Nephron progenitor cell (in vitro differentiated cells): ENCODE measurements at places on chromosomes 6 and 20.

DNA sequence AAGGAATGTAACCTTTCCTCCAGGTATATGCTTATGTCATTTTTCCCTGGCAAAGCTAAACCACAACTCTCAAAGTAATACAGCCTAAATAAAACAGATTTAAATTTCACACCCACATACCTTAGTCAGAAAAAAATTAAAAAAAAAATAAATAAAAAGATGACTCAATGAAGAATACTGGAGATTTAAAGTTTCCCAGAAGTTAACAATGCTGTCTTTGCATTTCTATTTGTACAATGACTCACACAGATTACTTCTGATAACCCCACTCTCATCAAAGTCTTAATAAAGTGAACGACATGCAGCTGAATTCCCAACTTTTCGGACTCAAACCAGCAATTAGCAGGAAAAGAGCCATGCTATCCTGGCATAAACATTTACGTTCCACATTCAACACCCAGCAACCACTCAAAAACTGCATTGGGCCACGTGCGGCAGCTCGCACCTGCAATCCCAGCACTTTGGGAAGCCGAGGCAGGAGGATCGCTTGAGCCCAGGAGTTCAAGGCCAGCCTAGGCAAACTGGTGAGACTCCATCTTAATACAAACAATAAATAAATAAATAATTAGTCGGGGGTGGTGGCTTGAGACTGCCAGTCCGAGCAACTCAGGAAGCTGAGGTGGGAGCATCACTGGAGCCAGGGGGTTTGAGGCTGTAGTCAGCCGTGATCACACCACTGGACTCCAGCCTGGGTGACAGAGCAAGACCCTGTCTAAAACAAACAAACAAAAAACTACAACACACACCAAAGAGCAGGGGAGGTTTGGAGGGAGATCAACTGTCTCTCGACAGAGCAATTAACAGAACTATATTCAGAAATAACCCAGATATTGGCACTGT lies 130.5 kb downstream of the WDR27 start:
- DNase-seq = no peak

DNA sequence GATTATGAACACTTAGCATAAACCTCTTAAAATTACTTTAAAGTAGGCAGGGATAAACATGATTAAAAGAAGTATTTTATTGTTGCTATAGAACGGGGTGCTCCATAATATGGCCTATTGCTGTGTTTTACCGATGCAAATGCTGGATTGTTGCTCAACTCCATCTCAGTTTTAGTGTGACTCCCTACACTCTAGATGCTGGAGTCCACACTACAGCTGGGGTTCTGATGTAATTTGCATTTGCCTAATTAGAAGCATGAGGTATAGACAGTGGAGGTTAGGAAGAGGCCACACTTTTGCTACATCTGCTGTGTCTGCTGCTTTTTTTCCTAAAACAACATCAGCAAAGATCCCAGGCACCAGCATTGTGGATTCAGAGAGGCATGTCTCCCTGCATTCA lies 6.7 kb upstream of the HMGN3 start:
- no peak for DNase-seq

DNA sequence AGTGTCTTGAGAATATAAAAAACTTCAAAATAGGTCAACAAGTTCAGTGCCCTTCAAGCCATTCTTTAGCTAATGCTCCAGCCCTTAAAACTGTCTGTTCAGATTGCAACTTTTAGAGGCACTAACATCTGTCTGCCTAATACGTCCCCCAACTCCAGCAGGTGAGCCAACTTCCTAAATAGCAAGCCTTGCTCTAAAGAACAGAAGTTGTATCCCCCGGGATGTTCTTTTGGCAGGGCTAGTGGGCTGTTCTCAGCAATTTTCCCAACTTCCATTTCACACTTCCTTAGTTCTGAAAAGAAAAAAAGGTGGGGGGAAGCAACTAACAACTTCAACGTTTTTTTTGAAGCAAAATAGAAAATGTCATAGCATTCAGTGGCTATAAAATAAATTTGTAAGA lies 290.0 kb upstream of the PTCHD4 start:
- no peak for DNase-seq

DNA sequence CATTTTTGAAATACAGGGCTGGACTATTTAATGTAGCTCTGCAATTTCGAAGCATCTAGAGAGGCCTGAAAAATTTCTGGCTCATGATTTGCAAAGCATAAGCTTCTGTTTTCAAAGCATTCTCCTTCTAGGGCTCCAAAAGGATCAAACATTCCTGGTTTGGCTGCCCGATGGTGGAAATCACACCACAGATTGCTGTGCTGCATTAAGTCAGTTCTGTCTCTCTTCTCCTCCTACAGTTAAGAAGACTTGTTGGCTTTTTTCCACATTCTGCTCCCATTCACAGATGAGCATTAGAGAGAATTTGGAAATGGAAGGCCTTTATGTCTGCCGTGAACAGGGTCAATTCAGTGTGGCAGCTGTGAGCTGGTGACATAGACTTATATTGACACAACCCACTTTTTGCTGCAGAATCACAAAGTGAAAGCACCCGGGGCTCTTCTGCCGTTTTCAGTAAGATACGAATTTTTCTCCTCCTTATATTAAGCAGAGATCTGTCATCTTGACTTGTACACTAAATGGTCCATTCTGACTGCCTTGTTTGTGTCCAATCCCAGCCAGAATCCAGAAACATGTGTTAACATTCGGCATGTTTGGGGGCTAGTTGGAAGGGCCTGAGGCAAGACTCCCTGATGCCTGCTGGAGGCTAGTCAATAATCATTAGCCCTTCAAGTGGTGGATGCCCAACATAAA lies 330.8 kb upstream of the DEFB112 start:
- DNase-seq = no peak

DNA sequence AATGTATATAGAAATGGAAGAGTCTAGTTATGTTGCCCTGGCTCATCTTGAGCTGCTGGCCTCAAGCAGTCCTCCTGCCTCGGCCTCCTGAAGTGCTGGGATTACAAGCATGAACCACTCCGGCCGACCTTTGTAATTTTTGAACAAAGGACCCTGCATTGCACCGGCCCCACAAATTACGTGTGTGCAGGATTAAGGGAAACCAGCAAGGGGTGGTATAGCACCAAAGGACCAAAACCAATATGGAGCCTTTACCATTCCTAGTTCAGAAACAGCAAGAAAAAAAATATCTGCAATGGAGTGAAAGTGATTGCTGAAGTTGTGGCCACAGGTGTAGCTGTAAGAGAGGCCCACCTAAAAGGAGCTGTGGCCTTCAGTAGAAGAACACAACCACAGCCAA lies 8.2 kb upstream of the TRERF1 start:
- DNase-seq = no peak

DNA sequence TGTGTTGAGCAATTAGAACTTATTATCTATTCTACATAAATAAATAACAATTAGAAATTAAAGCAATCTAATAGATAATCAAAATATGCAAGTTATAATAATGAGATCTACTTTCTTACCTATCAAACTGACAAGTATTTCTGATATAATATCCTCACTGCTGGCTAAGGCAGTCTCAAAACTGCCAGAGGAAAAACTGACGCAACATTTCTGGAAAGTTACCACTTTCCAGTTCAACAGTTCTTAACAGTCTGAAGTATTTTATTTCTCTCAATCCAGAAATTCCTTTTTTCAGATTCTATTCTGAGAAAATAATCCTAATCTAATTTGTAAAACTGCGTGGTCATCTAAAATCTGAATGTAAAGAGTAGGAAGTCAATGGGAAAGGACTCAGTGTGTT lies 121.0 kb downstream of the TRDN start:
- no peak for DNase-seq

GRCh38 chr6:106225581-106225980 lies 100.0 kb downstream of the ATG5 start:
- no peak for DNase-seq

DNA sequence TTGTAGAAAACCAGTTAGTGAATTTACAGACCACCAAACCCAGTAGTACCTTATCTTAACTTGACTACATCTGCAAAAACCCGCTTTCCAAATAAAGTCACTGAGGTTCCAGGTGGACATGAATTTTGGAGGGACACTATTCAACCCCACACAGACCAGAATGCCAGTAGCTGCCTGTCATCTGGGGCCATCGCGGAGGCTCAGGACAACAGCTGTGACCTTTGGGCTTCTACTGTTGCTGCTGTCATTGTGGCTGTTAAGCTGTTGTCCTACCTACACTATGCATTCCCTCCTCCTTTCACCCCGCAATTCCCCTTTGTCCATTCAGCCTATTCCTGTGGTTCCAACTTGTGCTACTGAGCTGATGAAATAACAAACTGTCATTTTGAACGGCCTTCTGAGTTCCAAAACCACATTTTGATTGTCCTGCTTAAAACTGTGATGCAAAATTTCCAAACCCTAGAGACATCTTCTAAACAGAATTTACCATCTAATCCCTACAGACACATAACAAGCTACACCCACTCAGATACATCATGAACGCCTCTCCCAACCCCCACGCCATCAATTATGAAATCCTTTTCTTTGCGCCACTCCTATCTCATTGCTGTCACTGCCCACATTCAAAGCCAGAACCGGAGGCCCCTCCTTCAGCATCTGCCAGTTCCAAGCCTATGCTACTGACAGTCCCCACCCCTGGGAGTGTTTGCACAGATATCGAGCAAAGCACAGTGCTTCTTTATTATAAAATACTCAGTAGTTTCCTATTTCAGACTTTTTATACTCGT lies 125.0 kb downstream of the C6orf118 start:
- no peak for DNase-seq

- DNase-seq = no peak
Observed at GRCh38 chr6:145836170-145836569, 21.6 kb upstream of the FBXO30 start.

- no peak for DNase-seq
Observed at GRCh38 chr6:45718871-45719270, 296.8 kb downstream of the CLIC5 start.

GRCh38 chr6:11179088-11179418 lies 53.4 kb downstream of the NEDD9 start:
- no peak for DNase-seq

DNA sequence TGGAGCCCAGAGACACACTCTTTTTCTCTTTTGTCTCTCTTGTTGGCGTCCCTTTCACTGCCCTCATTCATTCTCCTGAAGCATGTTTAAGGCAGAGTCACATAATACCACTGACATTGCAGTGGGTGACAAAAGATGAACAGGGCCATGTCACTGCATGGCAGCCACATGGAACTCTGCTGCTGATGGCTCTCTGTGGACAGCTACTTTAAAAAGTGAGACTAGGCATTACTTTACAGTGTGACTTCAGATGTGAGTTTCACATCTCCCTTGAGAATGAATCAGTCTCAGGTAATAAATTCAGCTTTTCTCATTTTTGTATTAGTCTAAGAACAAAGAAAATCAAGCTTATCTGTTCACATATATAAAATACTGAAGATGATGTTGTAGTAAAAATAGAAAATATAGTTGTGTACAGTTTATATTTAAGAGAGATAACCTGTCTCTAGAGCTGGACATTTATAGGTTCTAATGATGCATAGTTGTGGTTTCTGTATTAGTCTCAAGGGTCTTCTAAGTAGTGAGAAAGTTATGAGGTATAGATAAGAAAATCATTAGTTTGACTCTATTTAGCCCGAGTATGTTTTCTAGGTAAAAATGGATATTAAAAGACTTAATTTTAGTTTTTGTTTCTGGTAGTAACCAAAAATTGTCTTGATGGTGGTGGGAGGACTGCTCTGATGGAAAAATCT lies 6.1 kb downstream of the MRS2 start:
- DNase-seq = no peak

DNA sequence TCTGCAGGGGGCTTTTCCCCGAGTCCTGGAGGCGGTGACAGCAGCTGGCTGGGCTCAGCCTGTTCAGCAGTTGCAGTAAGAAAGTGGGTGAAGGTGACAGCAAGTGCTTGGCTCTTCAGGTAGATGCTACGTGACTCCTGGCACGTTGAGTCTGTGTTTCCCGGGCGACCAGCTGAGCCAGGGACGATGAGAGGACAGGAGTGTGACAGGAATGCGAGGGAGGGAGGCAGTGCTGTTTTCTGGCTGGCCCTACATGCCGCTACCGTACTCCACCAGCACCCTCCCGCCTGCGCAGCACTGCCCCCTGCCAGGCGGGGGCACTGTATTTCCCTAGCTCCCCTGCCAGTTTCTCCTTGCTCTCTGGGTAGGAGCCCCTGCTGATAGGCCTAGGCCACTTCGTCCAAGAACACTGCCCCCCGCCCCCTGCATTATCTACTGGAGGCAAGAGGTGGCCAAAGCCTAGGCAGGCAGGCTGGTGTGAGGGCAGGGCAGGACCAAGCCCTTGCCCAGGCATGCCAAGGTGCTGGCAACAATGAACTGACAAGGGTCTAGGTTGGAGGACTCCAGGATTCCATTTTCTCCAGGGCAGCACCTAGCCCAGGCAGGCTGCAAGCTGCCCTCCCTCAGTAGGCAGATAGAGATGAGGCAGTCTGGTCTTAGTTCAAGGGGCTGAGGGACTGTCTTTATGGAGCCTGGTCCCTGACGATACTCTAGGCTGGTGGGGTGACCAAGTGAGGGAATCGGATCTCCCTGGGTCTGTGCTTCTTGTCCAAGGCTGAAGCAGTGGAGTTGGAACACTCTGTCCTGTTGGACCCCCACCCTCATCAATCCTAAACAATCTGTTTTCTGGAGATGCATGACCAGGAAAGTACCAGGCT lies 19.2 kb downstream of the MRPS18A start:
- peak; percentile 72 for DNase-seq

- no peak for DNase-seq
Observed at GRCh38 chr6:15544321-15544900, 118.4 kb downstream of the DTNBP1 start.

DNA sequence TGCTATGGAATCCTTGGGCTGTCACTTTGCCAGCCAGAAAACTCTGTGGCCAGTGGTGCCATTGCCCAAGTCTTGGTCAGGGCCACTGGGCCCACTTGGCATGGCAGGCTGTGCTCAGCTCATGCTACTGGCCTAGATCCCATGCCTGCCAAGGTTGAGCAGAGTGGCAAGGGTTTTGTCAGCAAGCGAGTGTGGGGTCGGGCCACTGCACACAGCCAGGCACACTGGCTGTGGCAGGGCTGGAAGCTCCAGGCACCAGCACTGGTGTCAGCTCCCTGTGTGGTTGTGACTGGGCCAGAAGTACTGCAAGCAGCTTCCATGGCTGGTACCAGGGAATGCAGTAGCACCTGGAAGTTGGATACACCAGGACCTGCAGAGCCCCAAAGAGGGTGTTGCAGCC lies 846.8 kb downstream of the EYS start:
- no peak for DNase-seq

- no peak for DNase-seq
Observed at GRCh38 chr20:4780245-4780644, 58.5 kb downstream of the PRND start.

- DNase-seq = no peak
Observed at GRCh38 chr20:8912731-8913130, 156.2 kb upstream of the PLCB4 start.

- DNase-seq = no peak
Observed at GRCh38 chr20:17622851-17623508, 53.1 kb downstream of the DSTN start.

GRCh38 chr6:14499841-14500240 lies 382.3 kb downstream of the CD83 start:
- peak; percentile 26 for DNase-seq

- no peak for DNase-seq
Observed at GRCh38 chr6:111657146-111657545, 51.5 kb upstream of the TRAF3IP2 start.

DNA sequence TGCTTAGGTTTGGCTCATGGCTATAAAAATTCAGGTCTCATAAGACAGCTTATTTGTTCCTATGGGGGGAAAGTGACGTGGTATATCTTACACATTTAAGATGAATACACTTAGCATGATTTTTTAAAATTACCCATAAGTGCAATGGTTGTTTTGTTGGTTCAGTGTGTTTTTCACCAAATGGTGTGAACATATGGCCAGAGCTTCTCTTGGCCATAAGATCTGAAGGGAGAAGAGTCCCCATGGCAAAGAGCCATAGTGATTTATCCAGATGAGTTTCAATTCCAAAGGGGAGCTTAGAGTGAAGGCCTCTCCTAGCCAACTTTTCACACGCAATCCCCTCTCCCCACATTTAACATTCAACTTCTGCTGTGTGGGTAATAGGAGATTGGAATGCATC lies 107.6 kb downstream of the TMEM242 start:
- no peak for DNase-seq
